ENCODE measurements at places on chromosomes 2 and 18.

GRCh38 chr2:45352506-45352905, 258.6 kb downstream of the SRBD1 start:
- no peak for DNase-seq

GRCh38 chr2:40279001-40279400, 172.9 kb downstream of the SLC8A1 start:
- DNase-seq: no peak

DNA sequence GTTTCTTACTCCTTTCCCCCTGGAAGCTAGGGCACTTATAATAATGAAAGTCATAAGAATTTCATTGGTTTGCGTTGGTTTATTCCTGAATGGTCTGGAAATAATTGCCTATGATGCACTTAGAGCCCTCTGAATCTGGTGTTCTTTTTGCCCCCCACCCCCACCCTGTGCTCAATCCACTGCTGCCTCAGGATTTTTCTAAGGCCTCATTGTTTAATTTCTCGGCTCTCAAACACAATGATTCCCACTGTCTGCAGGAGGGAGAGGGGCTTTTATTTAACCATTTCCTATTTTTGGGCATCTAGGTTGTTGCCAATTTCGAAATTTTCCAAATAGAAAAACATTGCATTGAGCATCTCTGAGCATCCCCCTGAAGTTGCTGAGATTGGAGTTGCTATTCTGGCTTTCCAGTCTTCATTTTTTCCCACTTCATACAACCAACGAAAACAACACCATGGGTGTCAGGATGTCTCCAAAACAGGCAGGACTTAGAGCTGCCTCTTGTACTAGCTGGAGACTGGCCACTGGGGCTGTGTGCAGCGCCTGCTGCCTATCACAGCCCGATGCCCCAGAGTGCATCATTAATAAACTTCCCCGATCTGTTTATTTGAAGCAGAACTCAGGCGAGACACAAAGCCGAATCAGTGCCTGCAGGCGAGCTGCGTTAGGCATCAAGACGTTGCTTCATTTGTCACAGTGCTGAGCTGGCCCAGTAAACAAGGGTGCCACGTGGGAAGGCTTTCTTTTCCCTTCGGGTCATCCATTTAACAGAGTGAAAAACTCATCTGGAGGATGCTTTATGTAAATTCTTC, 1.8 kb upstream of the PCARE start:
- DNase-seq: no peak

DNA sequence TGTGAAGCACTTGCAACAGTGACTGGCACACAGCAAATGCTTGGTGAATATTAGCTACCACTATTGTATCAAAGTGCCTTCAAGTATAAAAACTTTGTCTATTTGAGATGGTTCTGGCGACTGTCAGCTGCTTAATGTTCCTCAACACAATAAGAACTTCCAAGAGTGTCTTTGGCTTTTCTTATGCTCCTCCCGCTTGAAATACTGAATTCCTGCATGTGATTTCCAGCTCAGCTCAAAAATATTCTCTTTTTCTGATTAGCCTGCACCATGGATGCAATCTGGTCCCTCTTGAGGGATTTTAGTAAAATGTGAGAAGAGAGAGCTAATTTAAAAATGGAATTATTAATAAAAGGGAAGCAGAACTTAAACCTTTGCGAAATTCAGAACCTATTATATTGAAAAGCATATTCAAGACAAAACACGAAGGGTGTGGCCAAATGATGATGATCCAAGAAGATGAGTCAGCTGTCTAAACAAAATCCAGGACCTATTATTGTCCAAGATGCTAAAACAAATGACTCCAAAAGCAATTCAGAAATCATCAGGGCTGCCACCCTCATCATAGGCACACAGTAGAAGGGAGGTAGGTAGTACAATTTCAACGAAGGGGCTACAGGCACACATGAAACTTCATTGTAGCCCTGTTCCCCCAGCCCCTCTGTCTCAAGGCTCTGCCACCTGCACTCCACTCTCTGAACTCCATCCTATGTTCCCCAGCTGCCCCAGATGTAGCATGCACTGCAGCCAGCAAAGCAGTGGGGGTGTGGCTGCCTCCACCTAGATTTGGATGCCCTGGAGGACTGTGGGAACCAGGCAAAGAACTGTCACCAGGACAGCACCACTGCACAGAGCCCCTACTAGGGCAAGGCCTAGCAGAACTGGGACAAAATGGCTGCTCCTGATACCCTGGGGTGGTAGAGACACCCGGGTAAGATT, 190.1 kb downstream of the ZNF385B start:
- no peak for DNase-seq

DNA sequence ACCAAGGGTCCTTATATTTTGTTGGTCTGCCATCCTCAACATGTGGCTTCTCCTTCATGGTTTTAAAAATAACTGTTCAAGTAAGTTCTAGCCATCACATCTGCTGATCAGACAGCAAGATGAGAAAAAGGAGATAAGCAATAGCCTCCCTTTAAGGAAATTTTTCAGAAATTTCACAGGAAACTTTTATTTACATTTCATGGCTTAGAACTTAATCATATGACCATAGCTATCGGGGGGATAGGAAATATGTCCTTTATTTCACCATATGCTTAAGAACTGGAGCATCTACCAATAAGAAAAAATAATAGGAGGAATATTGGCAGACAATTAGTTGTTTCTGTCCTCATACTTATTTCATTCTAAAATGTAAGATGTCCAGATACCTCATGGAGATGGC, 16.2 kb downstream of the ATF2 start:
- DNase-seq: no peak

GRCh38 chr2:85132834-85133637, at the start of gene TCF7L1:
TCF7L1 (plus strand) TSS chr2:85133392; CDS start chr2:85133685, 293 bp downstream.
- no peak for DNase-seq

- DNase-seq: no peak
Observed at GRCh38 chr2:43745457-43745856, 28.4 kb upstream of the DYNC2LI1 start.

DNA sequence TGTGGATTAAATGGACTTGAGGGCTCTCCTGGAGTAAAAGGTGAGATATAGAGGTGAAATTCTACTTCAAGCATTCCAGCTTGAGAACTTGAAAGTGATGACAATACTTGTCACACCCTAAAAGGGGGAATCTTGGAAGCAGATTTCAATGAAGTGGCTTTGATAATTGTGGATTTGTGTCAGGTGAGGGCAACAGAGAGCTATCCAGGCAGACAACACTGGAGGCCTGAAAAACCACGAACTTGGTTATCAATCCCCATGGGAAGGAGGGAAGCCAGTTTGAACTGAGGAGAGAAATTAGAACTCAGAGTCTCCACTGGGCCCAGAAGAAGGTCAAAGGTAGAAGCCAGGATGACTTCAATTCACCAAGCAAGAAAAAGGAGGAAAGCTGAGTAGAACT, 263.9 kb downstream of the FIGN start:
- peak; percentile 22 for DNase-seq

- DNase-seq: no peak
Observed at GRCh38 chr2:9780368-9781130, 62.7 kb upstream of the TAF1B start.

- DNase-seq: no peak
Observed at GRCh38 chr2:169670215-169670651, 24.0 kb downstream of the CFAP210 start.

DNA sequence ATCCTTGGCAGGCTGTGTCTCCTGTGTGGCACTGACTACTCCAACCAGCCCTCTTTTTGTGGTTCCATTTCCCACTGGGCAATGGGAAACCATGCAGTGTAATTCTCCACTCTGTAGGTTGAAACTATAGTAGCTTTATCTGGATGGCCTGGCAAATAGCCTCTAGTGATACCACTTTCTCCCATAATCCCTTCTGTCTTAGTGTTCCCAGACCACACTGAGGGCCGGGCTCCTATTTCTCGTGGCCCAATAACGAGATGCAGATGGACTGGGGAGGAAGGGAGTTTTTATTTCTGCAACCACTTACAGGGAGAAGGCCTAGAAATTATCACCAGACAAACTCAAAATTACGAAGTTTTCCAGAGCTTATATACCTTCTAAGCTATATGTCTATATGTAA, 24.7 kb downstream of the SKA1 start:
- DNase-seq: no peak

DNA sequence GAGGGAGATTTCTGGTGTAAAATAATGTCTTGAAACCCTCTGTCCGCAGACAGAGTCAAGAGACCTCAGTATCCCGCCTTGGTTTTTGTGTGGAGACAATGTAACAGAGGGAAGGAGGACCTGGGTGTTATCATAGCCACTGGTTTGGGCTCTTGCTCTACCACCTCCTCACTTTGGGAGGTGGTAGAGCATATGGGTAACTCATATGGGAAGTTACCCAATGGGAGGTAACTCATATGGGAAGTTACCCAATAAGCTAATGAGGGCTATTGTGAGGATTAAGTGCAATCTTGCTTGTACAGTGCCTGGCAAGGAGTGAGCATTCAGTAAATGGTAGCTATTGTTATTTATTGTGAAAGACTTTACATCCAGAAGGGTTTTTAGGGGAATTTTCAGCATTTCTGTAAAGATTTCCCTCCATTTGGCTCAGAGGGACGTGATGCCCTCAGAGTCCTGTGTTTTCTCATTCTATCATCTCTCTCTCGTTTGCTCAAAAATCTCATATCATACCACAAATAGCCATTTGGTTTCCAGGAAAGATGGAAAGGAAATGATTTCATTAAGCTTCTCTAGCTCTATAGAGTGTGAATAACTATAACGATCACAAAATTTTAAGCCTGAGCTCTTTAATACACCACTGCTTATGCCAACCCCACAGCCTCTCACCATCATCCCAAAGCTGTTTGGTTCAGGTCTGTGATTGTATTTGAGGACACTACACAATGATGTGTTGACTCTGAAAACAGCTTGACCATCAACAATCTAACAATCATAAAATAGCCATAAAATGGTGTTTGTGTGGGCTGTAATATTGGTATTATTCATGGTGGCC, 307.7 kb downstream of the STK39 start:
- no peak for DNase-seq

DNA sequence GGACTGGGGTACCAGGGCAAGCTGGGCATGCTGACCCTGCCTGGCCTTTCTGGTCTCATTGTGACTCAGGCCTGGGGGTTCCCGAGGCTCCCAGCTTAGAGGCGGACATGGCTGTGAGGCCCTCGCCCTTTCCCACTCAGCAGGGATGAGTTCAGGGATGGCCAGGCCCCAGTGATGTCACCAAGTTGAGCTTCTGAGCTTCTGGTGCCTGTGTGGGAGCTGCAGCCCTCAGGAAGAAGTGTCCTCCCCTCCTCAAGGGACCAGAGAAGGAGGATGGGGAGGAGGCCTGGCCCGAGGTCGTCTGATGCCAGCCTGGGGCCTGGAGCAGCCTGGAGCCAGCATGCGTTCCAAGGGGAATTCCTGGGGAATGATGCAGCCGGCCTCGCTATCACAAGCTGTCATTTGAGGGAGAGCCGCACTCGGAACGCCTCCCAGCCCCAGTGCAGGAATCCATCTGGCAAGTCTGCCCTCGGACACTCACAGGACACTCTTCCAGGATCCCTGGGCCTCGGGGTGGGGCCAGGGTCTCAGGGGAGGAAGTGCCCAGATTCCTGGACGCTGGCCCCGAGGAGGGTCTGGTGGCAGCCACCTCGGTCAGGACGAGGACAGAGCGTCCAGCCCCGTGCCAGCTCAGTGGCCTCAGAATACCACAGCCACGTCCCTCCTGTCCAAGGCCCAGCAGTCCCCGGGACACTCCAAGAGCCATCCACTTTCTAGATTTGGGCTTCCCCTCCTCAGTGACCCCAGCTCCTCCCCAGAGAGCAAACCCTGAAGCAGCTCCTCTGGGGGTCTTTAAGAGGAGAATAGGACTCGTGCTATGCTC, 61.2 kb upstream of the GPC1 start:
- no peak for DNase-seq

DNA sequence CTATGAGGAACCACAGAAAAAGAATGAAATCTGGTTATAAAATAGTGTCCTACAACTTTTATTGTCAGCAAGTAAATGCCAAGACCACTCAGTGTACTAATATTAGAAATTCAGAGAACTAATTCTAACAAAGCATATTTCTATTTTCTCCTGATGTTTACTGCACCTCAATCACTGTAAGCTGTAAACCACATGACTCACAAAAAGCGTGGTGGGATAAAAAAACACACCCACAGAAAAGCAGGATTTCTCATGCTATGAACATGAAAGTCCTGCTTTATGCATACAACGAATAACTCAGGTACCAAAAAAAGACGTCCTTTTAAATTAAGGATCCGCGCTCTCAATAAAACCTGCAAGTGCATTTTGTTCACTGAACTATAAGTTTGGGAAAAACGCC, 797 bp downstream of the TXNL4A start:
- DNase-seq: no peak

DNA sequence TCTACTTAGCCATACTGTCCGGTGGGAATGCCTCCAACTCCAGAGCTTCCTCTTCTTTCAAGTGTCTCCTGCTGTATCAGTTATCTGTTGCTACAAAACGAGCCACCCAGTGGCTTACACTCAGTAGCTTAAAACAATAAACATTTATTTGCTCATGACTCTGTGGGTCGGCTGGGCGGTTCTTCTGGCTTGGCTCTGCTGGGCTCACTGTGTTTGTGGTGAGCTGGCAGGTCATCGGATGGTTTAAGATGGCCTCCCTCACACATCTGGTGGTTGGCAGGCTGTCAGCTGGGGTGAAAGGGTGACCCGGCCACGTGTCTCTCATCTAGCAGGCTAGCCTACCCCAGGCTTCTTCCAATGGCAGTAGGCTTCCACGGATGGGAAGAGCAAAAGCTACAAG, 122.4 kb upstream of the SLC1A4 start:
- no peak for DNase-seq

- no peak for DNase-seq
Observed at GRCh38 chr18:30486856-30487255, 555.7 kb downstream of the DSC3 start.

- peak; percentile 84 for DNase-seq
Observed at GRCh38 chr2:54871457-54872107, 148.1 kb downstream of the EML6 start.

DNA sequence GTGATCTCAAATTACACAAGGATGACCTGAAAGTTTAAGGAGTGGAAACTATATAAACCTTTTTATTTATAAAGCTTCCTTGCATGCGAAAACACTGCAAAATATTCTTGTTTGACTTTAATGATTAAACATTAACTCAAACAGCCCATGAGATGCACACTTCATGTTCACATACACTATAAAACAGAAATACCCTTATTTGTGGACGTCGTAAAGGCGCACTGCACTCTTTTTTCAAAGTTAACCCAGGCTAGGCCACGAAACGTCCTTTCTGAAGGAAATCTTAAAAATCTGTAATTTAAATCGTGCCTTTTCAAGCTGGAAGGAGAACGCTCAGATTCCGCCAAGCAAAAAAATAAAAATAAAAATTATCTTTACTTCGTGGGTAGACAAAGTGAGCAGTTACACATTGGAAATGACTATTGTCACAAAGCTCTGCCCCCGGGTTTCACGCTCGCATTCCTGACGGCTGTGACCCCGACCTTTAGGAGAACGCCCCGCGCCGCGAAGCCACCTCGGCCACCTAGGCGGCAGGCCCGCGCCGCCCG, 728 bp downstream of the FAM168B start:
- DNase-seq: no peak

DNA sequence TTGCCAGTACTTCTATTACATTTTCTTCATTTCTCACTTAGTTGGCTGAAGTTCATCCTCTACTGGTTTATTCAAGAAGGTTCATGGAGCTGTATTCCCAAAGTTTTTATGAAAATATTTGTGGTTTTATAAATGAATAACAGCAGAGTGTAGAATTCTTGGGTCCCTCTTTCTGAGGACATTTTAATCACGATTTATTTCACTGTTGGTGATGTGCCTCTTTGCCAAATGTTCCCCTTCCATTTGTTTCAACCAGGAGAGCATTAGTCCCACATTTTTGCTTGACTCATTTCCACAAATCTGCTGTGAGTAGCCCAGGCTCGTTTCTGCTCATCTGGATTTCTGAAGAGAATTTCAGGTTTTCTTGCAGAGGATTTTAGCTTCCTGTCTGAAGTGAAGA, 20.8 kb downstream of the COPS7B start:
- no peak for DNase-seq

Data from NCI-H1436 treated with DMSO at 0.1 percent for 48 hours (cell line).